ENCODE measurements at places on chromosomes 1 and 21.
A peak's percentile ranks its signal among the peaks of the same experiment; 100 is the strongest.

GRCh38 chr21:39515684-39516472 is 64.1 kb downstream of the SH3BGR start:
- H3K27ac ChIP-seq = no peak overlapping the region
- H3K4me1 ChIP-seq = peaks cover 5% of the 10 kb centered on the region
- no peaks in the 10 kb centered on the region for H3K27me3 ChIP-seq
- no peak for DNase-seq

DNA sequence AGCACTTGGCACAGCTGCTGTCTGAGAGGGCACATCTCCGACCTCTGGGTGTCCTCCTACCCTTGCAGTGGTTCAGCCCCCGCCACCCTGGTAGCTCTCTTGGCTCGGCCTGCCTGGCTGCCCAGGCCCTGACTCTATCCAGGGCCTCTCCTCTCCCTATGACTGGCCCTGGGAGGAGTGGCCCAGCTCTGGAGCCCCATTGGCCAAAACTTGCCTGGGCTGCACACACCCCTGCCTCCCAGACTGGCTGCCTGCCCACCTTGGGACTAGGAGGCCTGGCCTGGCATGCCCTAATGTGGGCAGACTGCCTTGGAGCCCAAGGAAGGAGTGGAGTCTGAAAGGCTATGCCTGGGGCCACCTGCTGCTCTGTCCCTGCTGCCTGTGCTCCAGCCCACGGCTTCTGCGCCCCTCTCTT is 33.6 kb downstream of the ACOT11 start:
- H3K27me3 ChIP-seq = no peaks in the 10 kb centered on the region
- peak; percentile 71 for DNase-seq
- no peak overlapping the region for H3K27ac ChIP-seq
- no peak overlapping the region for H3K4me3 ChIP-seq

DNA sequence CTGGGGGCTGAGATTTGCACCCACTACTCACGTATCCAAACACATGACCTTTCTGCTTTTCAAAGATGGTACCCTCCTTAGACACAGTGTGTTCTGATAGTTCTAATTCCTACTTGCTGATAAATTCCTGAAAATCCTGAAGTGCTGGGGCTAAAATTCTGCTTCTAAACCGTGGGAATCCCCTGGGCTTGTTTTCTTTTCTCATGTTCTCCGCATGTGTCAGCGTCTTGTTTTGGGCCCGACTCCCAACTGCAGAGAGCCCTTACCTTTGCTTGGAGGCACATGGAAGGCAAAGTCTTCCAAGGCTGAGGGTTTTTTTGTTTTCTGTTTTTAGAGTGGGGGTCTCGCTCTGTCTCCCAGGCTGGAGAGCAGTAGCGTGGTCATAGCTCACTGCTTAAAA is 27.2 kb downstream of the PSMG1 start:
- no peak for DNase-seq
- peaks cover 10% of the 10 kb centered on the region for H3K4me1 ChIP-seq
- H3K27ac ChIP-seq = no peak overlapping the region
- H3K36me3 ChIP-seq = no peaks in the 10 kb centered on the region

- no peaks in the 10 kb centered on the region for H3K4me1 ChIP-seq
- no peak overlapping the region for H3K27ac ChIP-seq
- DNase-seq = no peak
- H3K36me3 ChIP-seq = no peaks in the 10 kb centered on the region
- H3K27me3 ChIP-seq = no peaks in the 10 kb centered on the region
Measured at GRCh38 chr1:99818063-99818699, 32.0 kb upstream of the AGL start.
